Inflammatory macrophage treated with lipopolysaccharide for 1 hour (primary cell): ENCODE measurements at places on chromosomes 3 and 15.

DNA sequence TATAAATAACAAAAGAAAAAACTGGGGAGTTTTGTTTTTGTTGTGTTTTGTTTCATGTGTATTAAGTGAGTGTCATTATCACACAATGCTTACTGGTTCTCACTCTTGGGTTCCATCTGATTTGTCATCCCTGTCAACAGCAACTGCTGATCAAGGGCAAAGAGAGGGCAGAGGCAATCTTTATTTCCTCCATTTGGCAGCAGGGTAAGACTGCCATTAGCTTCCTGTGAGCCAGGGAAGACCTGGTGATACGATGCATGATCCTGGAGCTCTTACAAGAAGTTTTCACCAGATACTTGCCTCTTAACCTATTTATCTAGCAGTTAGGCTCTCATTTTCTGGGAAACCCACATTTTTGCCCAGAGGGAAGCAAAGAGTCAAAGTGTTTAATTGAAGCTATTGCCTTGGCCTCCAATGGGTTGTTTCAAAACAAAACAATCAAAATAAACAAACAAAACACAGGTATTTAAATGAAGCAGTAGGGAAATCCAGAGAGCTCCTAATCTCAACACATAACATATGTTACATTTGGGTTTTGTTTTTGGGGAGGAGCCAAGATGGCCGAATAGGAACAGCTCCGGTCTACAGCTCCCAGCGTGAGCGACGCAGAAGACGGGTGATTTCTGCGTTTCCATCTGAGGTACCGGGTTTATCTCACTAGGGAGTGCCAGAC is 529.8 kb downstream of the MAGI1 start:
- no peak for DNase-seq

- DNase-seq: no peak
Measured at GRCh38 chr15:81182031-81182755, 14.5 kb upstream of the IL16 start.

DNA sequence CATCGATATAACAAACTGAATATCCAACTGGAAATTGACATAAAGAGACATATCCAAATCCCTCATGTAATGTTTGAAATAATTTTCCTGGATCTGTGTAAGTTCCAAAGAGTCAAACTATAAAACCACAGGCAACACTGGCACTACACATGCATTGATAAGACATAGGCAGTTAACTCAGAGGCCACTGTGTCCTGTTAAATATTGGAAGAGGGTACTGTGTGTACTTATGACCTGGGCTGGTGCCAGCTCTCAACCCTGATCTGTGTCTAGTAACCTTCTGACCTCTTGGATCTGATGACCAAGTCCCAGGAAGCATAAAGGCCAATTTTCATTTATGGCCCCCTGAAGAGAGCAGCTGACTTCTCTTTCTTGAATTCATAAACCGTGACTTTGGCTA is 4.5 kb downstream of the NR1I2 start:
- DNase-seq: no peak

- DNase-seq: no peak
Measured at GRCh38 chr3:114741066-114741465, 406.0 kb downstream of the ZBTB20 start.

DNA sequence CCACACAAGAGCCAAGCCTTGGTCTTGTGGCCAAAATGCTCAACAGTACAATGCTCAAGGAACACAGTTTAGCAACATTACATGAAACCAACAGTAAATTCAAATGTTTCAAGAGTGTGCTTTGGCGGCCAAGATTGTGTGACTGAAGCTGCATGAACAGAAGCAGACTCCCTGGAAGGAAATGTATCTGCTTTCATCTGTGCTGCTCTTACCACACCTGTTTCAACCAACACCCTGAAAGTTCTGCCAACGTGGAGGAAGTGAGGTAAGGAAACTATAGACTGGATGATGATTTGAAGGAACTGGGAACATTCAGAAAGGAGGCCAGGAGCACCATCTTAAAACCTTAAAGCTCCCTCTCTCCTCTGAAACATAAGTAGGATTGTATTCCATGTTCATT is 55.7 kb downstream of the MB21D2 start:
- no peak for DNase-seq

GRCh38 chr15:51137880-51138430 is 43.2 kb upstream of the TNFAIP8L3 start:
- DNase-seq: no peak

DNA sequence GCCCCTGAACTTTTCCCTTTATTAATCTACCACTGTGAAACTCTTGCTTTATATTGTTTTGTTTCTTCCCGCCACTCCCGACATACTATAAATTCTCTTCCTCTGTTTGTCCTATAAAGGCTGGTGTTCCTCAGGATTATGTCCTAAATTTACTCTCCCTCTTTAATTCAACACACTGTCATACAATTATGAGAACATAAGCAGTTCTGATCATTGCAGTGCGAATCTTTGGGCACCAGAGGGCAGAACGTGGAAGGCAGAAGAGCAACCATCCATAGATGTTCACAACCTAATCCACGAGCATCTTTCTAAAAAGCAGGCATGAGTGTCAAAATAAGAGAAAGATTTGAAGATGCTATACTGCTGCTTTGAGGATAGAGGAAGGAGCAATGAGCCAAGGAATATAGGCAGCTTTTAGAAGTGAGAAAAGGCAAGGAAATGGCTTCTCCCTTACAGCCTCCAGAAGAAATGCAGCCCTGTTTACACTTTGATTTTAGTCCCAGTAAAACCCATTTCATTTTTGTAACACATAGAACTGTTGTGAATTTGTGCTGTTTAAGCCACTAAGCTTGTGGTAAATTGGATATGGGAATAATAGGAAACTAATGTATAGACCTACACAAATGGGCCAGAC is 179.4 kb downstream of the GBE1 start:
- DNase-seq: peak; percentile 33

DNA sequence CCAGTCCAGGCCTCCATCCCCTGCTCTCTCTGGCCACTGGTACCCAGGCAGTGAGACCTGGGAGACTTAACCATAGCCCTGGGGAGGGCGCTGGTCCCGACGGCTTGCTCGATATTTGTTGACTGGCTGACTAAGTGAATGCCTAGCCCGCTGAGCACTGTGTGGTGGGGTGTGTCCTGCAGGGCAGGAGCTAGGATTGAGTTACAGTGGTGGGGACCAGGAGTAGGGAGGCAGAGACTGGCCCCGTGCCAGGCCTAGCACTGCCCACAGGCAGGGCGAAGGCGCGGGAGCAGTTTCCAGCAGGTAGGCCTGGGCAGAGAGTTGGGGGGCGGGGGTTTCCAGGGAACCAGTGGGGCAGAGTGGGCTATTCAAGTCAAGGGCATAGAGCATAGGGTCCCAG is at the start of gene VILL:
VILL (plus strand) TSS at position 260 of the 400 bp plus-strand sequence. CDS start 2,887 bp downstream, outside the sequence.
- no peak for DNase-seq

DNA sequence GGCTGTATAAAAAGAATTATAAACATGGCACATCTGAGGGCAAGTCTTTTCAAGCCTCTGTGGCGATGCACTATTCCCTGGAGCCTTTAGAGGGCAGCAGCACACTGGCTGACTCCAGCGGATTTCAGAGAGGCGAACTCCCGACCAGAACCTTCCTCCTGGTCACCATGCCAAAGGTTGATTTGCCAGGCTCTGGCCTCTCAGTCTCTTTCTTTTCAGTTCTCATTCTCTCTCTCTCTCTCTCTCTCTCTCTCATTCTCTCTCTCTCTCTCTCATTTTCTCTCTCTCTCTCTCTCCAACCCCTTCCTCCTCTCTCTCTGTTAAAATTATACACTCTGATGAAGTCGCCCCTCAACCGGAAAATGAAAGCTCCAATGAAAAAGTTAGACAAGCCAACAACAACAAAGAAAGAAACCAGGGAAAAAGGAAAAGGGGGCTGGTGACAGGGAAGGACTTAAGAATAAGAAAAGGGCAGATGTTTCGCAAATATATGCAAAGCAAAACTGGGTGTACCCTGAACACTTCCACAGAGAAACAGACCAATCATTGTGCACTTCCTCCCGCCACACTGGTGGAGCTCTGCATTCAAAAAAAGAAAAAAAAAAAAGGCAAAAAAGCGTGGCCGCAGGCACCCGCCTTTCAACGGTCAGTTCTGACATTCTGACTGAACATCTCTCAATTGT is 90.2 kb downstream of the TIGIT start:
- peak; percentile 83 for DNase-seq
